Sigmoid colon (tissue), 7 donors: ENCODE measurements at places on chromosomes 3 and 15. TPM values are rescaled to one million over a fixed set of nuclear protein-coding genes. Genes with fewer than 3 reads are reported as not detected.
A peak's percentile ranks its signal among the peaks of the same experiment; 100 is the strongest.

Gene TEX55
- total RNA-seq: not detected

Gene HIGD2B
- not detected for total RNA-seq

Gene IL17RB
- 1.1 TPM for total RNA-seq

Gene ACSBG1
- 2.7 TPM for total RNA-seq

DNA sequence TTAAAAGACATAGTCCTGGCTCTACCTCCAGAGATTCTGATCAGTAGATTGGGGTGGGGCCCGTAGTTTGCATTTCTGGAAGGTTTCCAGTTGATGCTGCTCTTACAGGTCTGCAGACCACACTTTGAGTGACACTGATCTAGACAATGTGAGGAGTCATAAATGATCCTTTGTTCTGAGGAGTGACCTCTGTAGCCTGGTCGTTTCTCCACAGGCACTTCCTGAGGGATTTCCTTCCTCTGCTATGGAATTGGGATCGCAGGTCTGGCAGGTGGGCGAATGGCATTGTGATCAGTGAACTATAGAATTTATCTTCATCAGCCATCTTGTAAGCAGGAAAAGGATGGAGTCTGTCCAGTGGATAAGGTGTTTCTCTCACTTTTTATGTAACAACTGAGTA is 5.5 kb downstream of the GFM1 start:
- no peak for DNase-seq

- DNase-seq: no peak
Observed at GRCh38 chr15:70585707-70586034, 177.7 kb downstream of the UACA start.

- peak; percentile 72 for DNase-seq
Observed at GRCh38 chr15:99058421-99058870, 46.4 kb upstream of the SYNM start.

- DNase-seq: no peak
Observed at GRCh38 chr3:43024181-43024885, 45.2 kb downstream of the GASK1A start.

GRCh38 chr3:94420931-94421330 is 358.1 kb downstream of the NSUN3 start:
- DNase-seq: no peak

- no peak for DNase-seq
Observed at GRCh38 chr15:56927816-56928215, 9.4 kb downstream of the TCF12 start.

- DNase-seq: no peak
Observed at GRCh38 chr3:194801461-194802432, 116.1 kb downstream of the FAM43A start.

DNA sequence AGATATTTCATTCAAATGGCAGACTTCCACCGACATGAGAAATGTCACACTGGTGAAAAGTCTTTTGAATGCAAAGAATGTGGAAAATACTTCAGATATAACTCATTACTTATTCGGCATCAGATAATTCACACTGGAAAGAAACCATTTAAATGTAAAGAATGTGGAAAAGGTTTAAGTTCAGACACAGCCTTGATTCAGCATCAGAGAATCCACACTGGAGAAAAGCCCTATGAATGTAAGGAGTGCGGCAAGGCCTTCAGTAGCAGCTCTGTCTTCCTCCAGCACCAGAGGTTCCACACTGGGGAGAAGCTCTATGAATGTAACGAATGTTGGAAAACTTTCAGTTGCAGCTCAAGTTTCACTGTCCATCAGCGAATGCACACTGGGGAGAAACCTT is 8.6 kb upstream of the ZNF621 start:
- no peak for DNase-seq

DNA sequence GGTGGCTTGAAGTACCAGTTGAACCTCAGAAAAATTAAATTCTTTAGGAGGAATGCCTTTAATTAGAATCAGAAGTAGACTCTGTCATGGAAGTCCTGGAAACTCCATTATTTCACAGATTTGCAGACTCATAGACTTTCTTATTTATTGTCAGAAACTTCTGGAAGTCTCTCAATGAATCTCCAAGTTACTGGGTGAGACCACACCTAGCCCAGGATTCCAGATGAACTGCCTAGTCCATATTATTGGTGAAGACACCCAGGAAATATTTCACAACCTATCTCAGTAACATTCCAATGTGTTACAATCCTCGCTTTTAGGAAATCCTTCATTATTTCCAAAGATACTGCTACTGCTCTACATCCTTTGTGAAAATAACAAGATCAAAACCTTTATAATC is 6.5 kb upstream of the THBS1 start:
- DNase-seq: no peak
